ENCODE measurements at places on chromosomes 12 and 14.

- DNase-seq, result no peak
Observed at GRCh38 chr14:73235531-73236155, 1.7 kb upstream of the PAPLN start.

DNA sequence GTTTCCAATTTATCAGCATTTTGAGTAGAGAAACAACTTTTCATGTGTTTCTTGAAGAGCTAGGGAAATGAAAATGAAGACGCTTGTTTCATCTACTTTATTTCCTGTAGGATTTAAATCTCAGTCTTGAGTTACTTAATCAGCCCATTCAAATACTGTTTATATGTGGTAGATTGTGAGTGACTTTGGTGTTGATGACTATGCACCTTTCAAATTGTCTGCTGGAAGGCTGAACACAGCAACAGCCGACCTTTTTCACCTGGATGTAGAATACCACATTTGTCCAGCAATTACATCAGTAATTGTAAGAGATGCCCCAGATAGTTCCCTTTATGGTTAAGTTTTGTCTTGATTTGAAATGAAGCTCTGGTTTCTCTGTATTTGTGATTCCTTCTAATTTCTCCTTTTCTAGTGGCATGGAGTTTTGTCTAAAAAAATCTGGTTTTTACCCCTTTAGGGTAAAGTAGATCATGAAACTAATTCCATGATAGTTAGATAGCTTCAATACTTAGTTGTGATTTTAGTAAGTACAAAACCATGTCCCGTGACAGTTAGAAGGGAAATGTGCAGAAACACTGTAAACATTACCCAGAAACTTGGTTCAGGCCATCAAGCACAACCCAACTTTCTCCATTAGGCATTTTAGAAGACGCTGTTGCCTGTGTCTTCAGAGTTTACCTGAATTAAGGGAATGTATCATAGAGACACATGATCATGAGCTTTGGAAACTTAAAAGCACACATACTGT lies 165.0 kb downstream of the SRGAP1 start:
- peak; percentile 64 for DNase-seq

DNA sequence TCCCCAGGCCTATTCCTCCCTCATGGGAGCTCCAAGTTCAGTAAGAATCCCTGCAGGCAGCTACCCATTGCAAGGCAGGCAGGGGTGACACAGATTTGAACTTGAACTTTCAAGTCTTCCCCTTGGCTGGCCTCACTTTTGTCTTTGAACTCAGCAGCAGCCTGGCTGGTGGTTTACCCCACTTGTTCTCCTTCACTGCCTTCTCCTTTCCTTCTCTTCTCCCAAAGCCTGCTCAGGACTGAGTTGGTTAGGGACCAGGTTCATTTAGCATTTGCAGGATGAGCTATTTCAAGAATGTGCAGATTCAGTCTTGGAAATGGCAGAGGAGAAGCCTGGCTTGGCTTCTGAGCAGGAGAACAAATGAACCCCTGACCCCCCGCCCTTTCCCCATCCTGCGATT lies 67.7 kb upstream of the TBX3 start:
- DNase-seq, result no peak

GRCh38 chr12:47850153-47851084 lies 30.7 kb upstream of the HDAC7 start:
- no peak for DNase-seq

GRCh38 chr12:22101749-22102243 lies 55.8 kb downstream of the CMAS start:
- peak; percentile 85 for DNase-seq

DNA sequence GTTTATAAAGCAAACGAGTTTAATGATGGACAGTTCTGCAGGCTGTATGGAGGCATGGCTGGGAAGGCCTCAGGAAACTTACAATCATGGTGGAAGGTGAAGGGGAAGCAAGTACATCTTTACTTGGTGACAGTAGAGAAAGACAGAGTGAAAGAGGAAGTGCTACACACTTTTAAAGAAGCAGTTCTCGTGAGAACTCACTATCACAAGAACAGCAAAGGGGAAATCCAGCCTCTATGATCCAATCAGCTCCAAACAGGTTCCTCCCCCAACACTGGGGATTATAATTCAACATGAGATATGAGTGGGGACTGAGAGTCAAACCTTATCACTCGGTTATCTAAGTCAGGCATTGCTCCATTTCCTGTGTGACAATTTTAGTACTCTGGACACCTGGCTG lies 189.9 kb upstream of the CNTN1 start:
- no peak for DNase-seq

DNA sequence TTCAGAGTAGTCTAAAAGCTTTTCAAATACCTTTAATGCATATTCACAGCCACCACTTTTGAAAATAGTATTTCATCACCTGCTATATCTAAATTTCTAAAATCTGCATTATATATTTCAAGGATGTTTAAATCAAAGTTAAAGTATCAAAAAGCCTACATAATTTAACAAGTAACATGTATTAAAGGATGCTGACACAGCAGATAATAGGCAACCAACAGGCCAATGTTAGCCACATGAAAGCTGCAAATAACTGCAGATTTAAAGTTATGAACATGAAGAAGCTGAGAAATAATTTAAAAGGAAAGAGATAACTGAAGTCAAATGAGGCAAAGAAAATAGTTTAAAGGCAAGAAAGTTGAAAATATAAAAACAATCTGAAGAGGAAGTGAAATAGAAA lies 39.8 kb upstream of the NELL2 start:
- DNase-seq, result no peak

DNA sequence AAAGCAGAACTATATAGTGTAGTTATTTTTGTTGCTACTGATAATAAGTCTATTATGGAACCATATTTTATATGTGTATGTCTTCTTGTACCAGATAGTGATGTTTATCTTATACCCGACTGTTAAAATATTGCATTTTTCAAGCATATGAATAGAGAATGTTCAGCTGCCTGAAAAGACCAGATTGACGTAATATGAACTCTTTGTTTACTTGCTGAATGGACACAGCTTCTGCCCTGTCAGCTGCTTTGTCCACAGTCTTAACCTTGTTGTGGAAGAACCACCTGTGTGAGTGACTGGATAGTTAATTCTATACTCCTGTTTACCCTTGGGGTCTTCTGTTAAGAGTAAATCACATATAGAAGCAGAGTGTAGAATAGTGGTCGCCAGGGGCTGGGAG lies 109.3 kb downstream of the LGR5 start:
- no peak for DNase-seq

GRCh38 chr12:75994069-75994740 lies 37.4 kb downstream of the PHLDA1 start:
- DNase-seq, result peak; percentile 55

DNA sequence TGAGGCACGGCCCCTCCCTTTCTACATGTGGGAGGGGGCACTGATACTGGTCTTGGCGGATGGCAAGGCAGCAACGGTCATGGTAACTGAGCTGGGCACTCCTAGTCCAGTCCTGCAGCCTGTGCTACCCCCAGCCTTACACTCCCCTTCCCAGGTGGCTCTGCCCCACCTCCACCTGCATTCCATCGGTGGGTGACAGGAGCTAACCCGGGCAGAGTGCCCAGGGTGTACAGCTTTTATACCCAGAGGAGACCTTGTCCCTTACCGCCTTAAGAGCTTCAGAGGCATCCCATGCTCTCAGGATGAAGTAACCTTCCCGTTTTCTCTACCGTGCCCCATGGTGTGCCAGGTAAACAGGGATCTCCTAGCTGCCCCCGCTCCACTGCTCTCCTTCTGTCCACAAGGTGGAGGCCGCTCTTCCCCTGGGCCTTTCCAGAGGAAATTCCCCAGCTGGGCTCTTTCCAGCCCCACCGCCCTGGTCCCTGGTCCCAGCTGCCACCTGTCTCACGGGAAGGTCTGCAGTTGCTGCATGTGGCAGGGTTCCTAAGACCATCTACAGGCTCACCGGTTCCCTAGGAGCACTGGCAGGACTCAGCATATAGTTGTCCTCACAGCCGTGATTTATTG lies 20.5 kb downstream of the BRI3BP start:
- peak; percentile 33 for DNase-seq

GRCh38 chr14:42140001-42140400 lies 533.3 kb downstream of the LRFN5 start:
- no peak for DNase-seq

- DNase-seq, result peak; percentile 32
Observed at GRCh38 chr12:18277196-18277595, 15.9 kb downstream of the PIK3C2G start.

DNA sequence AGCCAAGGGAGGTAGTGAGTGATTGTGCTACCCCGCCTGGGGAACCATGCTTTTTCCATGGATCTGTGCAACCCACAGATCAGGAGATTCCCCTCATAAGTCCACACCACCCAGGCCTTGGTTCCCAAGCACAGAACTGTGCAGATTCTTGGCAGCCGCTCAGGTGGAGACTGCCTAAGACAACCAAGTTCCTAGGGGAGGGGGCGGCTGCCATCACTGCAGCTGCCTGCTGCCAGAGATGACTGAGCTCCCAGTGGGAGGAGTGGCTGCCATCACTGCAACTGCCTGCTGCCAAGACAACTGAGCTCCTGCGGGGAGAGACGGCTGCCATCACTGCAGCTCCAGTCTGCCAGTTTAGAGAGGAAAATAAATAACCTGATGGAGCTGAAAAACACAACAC lies 138.3 kb upstream of the GARIN2 start:
- no peak for DNase-seq

- DNase-seq, result no peak
Observed at GRCh38 chr12:107775093-107775721, 703 bp downstream of the ASCL4 start.

GRCh38 chr12:10753059-10753458 lies 29.9 kb upstream of the YBX3 start:
- peak; percentile 85 for DNase-seq

- DNase-seq, result no peak
Observed at GRCh38 chr14:67886191-67886590, 66.6 kb downstream of the RAD51B start.

DNA sequence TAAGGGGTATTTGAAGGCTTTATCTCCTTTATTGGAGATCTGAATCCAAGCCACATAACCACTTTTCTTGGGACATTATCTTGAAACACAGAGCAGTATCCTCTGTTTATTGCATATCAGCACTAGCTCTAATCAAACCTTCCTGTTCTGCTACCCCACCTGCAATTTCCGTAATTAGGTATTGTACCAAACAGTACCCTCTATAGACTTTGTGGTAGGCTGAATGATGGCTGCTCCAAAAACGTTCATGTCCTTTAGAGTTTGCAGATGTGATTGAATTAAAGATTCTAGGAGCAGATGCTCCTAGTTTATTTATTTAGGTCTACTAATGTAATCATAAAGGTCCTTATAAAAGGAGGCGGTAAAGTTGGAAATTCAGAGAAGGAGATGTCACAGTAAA lies 573.0 kb upstream of the ATXN7L3B start:
- no peak for DNase-seq

- no peak for DNase-seq
Observed at GRCh38 chr12:52658196-52658595, 6.2 kb upstream of the KRT2 start.

DNA sequence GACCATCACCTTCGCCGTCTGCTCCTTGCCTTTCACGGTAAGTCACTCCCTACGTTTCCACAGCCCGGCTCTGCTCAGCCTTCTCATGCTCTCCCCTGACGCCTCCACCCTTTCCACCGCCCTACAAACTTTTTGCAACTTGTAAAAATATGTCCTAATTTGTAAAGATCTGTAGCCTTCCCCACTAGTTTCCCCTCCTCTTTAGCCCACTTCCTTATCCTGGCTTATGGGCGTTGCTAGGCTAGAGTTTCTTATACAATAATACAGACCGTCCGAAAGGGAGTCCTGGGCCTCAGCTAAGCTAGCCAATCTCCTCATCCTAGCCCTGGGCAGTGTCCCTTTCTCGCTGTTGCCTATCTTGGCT lies 1.2 kb downstream of the PTGER2 start:
- DNase-seq, result no peak

- no peak for DNase-seq
Observed at GRCh38 chr14:56352999-56353398, 226.6 kb upstream of the TMEM260 start.

DNA sequence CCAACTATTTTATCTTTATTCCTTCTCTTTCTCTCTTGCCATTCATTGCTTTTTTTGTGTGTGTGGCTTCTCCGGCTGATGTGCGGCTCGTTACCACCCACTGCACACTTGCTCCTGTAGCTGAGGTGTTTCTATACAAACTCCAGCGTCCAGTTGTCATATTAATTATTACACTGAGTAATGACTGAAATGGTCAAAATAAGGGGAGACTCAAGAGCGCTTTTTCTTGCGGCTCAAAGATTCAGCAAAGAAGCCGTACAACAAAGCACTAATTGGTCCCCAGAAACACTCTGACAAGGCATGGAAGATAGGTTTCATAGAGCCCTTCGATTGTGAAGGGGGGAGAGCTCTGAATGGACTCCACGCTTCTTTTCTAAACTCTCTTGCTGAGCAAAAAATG lies 5.6 kb upstream of the ASCL1 start:
- no peak for DNase-seq

DNA sequence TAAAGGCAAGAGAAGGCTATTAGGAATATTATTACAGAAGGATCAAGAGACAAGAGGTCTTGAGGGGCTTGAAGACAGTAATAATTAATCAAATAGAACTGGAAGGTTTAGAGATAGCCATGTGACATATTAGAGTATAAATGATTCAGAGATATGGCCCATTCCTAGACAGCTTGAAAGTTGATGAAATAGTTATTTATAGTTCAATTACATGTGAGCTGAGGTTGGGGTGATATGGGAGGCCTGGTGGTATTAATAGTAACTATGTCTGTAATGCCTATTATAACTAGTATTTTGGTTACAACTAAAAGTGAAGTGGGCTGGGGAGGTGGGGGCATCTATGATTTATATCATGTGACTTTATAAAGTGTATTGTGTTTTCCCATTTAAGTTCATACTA lies 14.1 kb upstream of the MIS18BP1 start:
- DNase-seq, result no peak

DNA sequence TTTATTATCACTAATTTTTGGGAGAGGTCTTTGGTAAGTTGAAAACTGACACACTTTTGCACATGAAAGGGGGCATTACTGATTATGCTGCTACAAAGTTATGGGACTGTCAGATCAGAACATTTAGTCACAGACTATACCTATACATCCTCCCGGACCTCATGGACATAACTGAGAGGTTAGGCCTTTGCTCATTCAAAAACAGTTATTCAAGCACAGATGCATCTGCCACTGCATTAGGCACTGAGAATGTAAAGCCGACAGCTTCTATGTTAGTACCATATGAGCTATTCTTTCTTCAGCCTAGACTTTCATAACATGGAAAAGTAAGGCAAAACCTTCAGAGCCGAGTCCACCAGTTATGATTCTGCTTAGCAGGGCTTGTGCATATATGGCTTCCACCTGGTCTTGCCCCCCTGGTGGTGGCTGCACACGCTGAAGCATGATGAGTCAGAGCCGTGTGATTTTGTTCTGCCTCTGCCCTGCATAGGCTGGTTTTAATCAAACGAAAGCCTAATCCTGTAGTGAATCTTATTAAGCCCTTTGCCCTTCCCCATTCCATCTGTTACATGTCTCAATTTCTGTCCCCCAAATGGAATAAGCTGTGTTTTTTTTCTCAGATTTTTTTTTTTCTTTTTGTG lies 21.8 kb upstream of the RNU6-8 start:
- peak; percentile 76 for DNase-seq

- no peak for DNase-seq
Observed at GRCh38 chr12:90770861-90771260, 184.1 kb downstream of the CCER1 start.

Data from kidney tubule cell (primary cell).